ENCODE measurements at places on chromosomes 12 and 14.

- no peak for ATAC-seq
Observed at GRCh38 chr12:54641554-54641953, 6.6 kb downstream of the DCD start.

DNA sequence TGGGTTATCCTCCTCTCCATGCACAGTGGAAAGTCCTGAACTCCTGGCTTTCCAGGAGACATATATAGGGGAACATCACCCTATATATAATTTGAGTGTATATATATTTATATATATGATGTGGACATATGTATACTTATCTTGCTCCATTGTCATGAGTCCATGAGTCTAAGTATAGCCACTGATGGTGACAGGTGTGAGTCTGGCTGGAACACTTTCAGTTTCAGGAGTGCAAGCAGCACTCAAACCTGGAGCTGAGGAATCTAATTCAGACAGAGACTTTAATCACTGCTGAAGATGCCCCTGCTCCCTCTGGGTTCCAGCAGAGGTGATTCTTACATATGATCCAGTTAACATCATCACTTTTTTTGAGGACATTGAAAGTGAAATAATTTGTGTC, 4.4 kb downstream of the SSTR1 start:
- ATAC-seq = no peak

- ATAC-seq = no peak
Observed at GRCh38 chr12:5589054-5589453, 157.1 kb downstream of the NTF3 start.

- no peak for ATAC-seq
Observed at GRCh38 chr12:85278598-85279448, 1.2 kb upstream of the ALX1 start.

DNA sequence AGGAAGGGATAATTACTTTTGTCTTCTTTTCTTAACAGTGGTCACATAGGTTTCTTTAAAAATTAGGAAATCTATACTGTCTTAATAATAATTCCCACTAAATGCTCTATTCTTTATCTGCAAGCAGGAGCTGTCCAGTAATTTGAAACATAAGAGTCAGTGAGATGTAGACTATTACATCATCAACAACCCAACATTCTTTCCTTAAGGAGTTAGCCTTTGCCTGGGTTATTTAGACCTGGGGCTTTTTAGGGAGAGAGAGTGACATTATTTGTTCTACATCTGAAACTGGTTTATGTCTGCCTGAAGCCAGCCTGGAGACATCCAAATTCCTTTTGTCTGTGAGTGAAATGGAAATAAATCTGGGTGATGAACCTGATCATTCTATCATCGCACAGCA, 294.4 kb downstream of the TMTC2 start:
- ATAC-seq = no peak

DNA sequence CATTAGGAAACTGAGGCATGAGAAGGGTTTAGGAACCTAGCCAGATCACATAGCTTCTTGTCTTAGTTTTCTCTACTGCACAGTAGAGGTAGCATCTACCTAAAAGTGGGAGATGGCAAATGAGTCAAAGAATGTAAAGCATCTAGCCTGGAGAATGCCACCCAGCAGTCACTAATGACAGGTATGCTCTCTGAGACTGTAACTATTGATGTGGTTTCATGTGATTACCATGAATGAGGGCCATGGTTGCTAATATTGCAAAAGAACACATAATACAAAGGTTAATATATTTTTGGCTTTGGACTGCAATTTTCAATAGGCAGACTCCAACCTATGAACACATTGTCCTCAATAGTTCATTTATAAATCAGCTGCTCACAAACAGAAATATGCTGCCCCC, 389.9 kb downstream of the GRIN2B start:
- ATAC-seq = no peak

DNA sequence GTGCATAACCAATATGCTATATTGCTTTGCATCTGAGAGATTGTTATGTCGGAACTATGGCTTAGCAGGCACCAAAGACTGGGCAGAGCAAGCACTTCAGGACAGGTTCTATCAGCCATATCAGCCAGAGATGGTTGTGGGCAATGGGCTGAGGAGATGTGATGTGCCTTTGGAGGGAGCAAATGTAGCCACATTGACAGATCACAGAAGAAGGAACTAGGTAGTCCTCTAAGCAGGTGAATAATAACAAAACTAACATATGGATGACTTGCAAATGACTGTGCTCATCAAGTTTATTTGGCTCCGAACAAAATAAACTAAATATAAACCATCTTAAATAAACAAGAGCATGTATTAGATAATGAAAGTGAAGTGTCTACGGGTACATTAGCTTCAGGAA, 291.7 kb downstream of the RMST start:
- ATAC-seq = no peak

GRCh38 chr14:39102265-39102968, 618 bp downstream of the SEC23A start:
- ATAC-seq = peak; percentile 14

DNA sequence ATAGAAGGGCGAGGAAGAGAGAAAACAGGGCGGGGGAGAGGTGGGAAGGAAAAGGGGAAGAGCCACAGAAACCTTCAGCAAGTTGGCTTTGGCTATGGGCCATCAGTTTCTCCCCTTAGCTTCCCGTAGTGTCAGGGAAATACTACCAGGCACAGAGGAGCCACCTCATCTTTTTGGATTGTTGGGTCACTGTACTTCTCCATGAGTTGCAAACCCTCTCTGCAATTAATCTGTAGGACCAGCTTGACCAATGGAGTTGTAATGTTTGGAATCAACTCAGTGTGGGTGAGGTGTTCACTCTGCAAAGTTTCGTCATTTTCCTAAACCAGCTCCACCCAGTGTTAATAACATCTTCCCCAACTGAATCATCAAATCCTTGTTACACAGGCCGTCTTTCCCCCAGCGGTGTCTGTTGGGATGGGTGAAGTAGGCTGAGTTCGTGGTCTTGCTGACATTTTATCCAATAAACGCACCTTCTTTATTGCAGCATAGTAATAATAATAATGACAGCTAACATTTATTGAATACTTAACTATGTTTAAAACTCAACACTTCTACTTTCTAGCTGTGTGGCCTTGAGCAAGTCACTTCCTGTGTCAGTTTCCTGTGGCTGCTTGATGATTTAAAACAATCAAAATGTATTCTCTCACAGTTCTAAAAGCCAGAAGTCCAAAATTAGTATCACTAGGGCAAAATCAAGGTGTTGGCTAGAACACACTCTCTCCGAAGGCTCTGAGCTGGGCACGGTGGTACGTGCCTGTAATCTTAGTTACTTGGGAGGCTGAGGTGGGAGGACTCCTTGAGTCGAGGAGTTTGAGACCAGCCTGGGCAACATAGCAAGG, 8.1 kb upstream of the GLTP start:
- peak; percentile 92 for ATAC-seq

DNA sequence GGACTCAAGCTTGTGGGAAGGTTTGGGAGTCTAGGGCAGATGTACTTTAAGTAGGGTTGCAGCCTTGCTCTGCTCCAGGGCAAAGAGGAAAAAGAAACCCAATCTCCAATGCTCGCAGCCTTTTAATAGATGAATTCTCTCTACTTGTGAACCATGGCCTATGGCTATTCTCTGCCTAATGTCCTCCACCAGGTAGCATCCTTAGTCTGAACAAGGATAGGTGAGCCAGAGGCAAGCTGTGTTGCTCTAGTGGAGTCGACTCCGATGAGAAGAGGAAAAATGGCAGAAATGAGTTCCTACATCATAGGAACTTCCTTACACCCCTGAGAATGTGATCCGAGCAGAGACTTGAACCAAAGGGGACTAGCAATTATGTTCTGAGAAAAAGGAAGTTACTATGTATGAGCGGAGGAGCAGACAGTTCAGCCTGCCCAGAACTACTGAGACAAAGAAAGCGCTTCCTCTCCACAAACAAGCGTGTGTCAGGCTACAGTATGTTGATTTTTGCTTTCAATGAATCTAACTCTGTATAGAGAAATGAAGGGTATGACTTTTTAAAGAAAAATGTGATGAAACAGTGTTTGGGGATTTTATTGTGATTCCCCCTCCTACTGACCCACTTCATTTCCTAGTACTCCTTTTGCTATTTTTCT, 153.6 kb upstream of the ARID2 start:
- ATAC-seq = no peak

GRCh38 chr14:36664322-36665193, 2.9 kb downstream of the PAX9 start:
- ATAC-seq = no peak
